Activated B cell treated with CpG ODN at 0.5 μM for 24 hours (primary cell): ENCODE measurements at places on chromosomes 3 and 15. TPM values are rescaled to one million over a fixed set of nuclear protein-coding genes. Genes with fewer than 3 reads are reported as not detected.
A peak's percentile ranks its signal among the peaks of the same experiment; 100 is the strongest.

- DNase-seq = no peak
Measured at GRCh38 chr3:171018156-171018935, 8.2 kb downstream of the SLC2A2 start.

DNA sequence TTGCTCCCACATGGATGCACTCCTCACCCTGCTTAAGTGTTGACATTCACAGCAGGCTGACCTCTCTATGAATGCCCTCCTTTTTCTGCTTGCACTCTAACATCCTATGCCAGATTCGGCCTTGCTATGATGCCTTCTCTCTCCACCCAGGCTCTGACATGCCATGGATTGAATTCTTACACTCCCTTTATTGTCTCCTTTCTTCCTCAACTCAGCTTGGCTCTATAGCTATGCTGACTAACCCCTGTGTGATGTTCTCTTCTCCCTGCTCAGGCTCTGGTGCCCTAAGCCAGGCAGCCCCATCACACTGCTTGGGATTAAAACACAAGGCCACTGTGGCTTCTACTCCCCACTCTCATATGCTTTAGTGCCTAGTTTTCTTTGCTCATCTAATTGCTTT is 563.7 kb downstream of the NSUN3 start:
- DNase-seq = no peak

GRCh38 chr3:14439501-14440167 is 37.2 kb downstream of the SLC6A6 start:
- no peak for DNase-seq

DNA sequence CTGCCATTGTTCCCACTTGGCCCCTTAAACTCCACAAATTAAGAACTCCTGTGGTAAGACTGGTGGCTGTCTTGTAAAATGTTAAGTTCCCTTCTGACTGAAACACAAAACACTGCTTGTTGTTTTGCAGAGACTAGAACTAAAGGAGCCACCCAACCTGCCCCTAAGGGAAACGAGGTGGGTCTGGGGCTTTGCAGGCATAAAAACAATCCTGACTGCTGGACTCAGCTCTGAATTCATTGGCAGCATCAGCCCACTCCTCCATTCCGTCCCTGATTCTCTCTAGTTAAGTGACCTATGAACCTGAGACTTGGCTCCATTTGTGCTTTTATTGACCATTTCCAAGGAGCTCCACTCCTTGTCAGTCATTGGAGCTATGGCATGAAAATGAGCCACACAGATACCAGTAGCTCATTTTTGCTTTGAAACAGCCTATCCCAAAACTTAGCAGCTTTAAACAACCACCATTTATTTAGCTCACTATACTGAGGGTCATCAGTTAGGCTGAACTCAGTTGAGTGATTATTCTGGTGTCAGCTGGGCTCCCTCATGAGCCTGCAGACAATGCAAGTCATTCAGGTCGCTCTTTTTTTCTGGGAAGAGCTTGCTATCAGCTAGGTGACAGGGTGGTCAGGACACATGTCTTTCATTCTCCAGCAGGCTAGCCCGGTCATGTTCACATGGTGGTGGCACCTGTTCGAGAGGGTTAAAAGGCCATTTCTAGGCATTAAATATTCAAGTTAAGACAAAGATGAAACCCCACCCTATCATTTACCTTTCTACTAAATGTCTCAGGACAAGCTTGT is 175.1 kb upstream of the CTNNB1 start:
- no peak for DNase-seq

PRKCI gene
- total RNA-seq = 6.6 and 6.9 TPM in 2 replicates

- DNase-seq = peak; percentile 5
Measured at GRCh38 chr15:25244731-25245585, 193.9 kb downstream of the UBE3A start.

GRCh38 chr15:81410318-81410753 is 36.3 kb upstream of the TMC3 start:
- no peak for DNase-seq

- DNase-seq = no peak
Measured at GRCh38 chr15:77099741-77100463, 29.0 kb upstream of the TSPAN3 start.

HTD2 gene
- 11.4 TPM in 2 replicates for total RNA-seq

GRCh38 chr15:29143909-29144635 is 125.5 kb downstream of the NSMCE3 start:
- DNase-seq = no peak

DNA sequence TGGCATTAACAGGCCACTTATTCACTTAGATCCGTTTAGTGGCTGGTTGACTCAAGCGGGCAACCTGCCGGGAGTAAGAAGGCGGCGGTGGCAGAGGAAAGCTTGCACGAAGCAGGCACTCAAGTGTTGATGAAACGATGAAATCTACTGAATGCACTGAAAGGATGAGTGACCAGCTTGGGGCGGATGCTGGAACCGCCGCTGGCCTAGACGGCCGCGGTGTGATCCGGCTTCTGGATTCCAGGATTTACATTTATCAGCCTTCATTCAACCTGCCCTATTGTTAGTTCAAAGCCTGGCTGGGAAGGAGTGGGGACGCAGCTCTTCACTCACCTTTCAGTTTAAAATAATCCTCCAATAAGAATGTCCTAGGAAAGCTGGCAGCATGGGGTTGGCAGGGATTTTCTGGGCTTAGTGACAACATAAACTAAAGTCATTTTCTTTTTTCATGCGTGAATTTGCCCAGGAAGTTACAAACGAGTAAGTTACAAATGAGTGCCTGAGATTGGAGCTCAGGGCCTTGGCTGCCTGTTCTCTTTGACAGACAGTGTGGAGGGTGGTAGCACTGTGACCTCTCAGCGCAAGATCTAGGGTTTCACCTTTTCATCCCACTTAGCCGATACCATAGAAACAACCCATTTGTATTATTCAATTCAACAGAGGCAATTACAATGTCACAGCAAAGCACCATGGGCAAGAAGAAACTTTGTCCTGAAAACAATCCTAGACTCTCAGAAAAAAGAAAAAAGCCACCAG is 1.1 kb upstream of the PLCH1 start:
- DNase-seq = no peak

GRCh38 chr15:85625856-85626255 is 168.9 kb downstream of the KLHL25 start:
- DNase-seq = no peak

CIB2 gene
- 3.5 and 3.7 TPM in 2 replicates for total RNA-seq

DNA sequence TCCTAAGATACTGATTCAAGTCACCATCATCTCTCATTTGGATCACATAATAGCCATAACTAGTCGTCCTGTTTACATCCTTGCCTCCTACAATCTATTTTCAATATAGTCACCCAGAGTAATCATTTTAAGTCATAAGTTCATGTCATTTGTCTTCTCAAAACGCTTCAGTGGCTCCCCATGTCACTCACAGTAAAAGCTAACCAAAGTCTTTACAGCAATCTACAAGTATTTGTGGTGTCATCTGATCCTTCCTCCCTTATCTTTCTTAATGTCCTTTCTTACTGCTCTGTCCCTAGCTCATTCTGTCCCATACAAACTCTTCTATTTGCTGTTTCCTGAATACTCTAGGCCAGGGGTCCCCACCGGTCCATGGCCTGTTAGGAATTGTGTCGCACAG is 28.8 kb downstream of the GBE1 start:
- DNase-seq = no peak

GRCh38 chr3:118805007-118805406 is 229.6 kb downstream of the IGSF11 start:
- DNase-seq = no peak
